ENCODE measurements at places on chromosomes 5 and 9.

- DNase-seq = no peak
Observed at GRCh38 chr9:105319202-105319813, 74.9 kb downstream of the SLC44A1 start.

- DNase-seq = no peak
Observed at GRCh38 chr9:87656485-87656884, 69.4 kb upstream of the CTSL start.

- no peak for DNase-seq
Observed at GRCh38 chr9:118269623-118270022, 565.4 kb downstream of the TLR4 start.

GRCh38 chr9:10050016-10050415 is 562.8 kb downstream of the PTPRD start:
- DNase-seq = no peak

DNA sequence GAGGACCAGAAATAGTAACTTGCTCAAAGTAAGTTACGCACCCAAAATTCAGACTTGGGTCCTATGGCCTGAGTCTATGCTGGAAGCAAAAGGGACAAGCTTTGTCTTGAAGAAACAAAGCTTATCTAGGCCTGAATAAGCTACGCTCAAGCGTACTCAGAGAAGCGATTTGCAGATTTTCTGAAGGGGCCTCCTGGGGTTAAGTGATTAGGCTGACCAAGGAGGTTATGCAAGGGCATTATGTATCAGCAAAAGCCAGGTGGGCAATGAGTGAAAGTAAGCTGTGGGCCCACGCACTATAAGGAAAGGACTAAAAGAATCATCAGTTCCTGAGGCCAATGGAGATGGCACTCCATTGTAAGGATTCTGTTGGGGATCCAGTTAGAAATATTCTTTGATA is 122.1 kb downstream of the SNX18 start:
- DNase-seq = no peak

- no peak for DNase-seq
Observed at GRCh38 chr9:114364134-114365041, 23.4 kb downstream of the AKNA start.

DNA sequence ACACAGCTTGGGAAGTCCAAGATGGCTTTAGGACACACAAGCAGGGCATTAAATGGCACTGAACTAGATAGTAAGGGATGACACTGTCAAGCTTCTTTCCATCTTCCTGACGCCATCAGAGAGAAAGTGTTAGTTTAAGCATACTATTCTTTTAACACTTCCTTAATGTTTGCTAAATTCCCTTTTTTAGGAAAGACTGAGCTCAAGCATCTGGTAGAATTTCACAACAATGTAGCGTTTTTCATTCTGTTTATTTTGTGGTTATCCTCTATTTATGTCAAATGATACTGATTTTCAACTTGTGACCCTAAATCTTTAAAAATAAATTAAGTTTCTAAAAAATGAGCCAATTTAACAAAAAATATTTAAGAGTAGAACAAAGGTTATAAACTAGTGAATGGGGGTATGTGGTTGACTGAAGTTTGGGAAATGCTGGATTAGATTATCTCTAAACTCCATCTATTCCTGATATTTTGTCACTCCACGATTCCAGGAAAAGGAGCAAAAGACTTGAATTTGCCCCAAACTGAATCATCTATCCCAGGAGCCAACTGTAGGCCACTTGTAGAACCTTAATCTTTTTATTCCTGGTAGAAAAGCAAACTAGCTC is 147.4 kb upstream of the KLF9 start:
- no peak for DNase-seq

DNA sequence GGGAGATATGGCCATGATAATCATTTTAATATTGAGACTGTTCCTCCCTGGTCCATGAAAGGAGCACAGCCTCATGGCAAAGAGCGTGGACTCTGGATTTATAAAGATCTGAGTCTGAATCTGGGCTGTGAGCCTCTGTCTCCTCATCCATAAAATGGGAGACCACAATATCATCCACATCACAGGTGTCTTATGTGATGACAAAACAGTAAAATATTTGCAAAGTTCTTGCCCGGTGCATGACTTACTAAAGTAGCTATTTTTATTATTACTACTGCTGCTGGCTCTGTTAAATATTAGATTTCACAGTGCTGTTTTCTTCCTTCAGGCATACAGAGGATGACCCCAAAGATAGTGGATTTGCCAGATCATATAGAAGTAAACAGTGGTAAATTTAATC is 74.1 kb downstream of the TEK start:
- DNase-seq = no peak

- DNase-seq = no peak
Observed at GRCh38 chr5:119288379-119289033, 67.3 kb upstream of the TNFAIP8 start.

GRCh38 chr5:74767579-74767913 is 497 bp downstream of the NSA2 start:
- no peak for DNase-seq

DNA sequence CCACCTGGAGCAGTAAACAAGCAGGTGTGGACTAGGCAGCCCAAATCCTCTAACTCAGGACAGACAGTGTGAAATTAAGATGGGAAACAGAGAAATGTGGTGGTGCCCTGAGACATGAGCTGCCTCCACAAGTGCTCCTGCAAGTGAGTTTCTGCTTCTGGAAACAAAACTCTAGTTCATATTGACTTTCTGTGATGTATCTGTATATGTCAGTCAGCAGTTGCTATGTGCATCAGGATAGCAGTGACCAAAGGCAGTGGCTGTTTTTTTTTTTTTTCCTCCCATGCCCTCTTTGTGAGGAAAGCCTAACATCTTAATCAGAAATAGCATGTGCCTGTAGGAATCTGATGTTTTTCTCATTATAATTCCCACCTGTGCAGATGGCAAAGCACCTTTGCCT is 318.4 kb upstream of the SEMA6A start:
- no peak for DNase-seq

GRCh38 chr5:54309691-54310432 is 511 bp downstream of the ARL15 start:
- DNase-seq = peak; percentile 9
